ENCODE measurements at places on chromosomes 2 and 18. TPM values are rescaled to one million over a fixed set of nuclear protein-coding genes. Genes with fewer than 3 reads are reported as not detected.

Gene PDE6D
- 18.3 TPM for total RNA-seq

DNA sequence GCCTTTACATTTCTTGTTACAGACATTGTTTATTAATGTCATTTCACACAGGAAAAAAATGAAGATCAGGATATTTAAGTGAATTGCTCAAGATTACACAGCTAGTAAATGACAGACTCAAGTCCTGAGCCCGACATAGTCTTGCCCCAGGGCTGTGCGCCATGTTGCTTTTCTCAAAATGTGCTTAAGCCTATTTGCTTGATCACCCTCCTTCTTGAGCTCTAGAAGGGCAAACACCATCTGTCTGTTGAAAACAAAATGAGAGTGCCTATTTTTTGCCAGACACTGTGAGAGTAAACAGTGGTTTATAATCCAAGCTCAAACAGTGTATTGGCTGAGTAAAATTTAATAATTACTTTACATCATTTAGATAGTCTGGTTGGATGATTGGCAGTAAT, 34.8 kb upstream of the HNMT start:
- peaks cover 8% of the 10 kb centered on the region for H3K4me1 ChIP-seq
- no peak overlapping the region for H3K27ac ChIP-seq
- no peaks in the 10 kb centered on the region for H3K36me3 ChIP-seq
- H3K4me3 ChIP-seq = no peak overlapping the region
- H3K27me3 ChIP-seq = no peaks in the 10 kb centered on the region

GRCh38 chr18:37717098-37717497, 151.5 kb upstream of the CELF4 start:
- no peak for DNase-seq
- H3K27me3 ChIP-seq = no peaks in the 10 kb centered on the region
- no peak overlapping the region for H3K4me3 ChIP-seq
- no peak overlapping the region for H3K27ac ChIP-seq

GRCh38 chr2:39243469-39244123, at the start of gene CDKL4:
TSS of gene CDKL4 (minus strand) at chr2:39243970.
- no peaks in the 10 kb centered on the region for H3K4me1 ChIP-seq
- no peak within 1 kb of the TSS for H3K4me3 ChIP-seq
- H3K36me3 ChIP-seq = peaks cover 5% of the 10 kb centered on the region
- H3K27me3 ChIP-seq = no peaks in the 10 kb centered on the region

- no peak overlapping the region for H3K4me3 ChIP-seq
- no peak overlapping the region for H3K27ac ChIP-seq
- H3K4me1 ChIP-seq = no peaks in the 10 kb centered on the region
- no peak for DNase-seq
- H3K27me3 ChIP-seq = peaks cover 6% of the 10 kb centered on the region
- no peaks in the 10 kb centered on the region for H3K36me3 ChIP-seq
Measured at GRCh38 chr2:2114707-2115245, 216.3 kb downstream of the MYT1L start.

- H3K4me1 ChIP-seq = no peaks in the 10 kb centered on the region
- DNase-seq = no peak
- no peaks in the 10 kb centered on the region for H3K27me3 ChIP-seq
- H3K4me3 ChIP-seq = no peak overlapping the region
- no peak overlapping the region for H3K27ac ChIP-seq
Measured at GRCh38 chr2:143720095-143720664, 591.0 kb downstream of the ARHGAP15 start.

DNA sequence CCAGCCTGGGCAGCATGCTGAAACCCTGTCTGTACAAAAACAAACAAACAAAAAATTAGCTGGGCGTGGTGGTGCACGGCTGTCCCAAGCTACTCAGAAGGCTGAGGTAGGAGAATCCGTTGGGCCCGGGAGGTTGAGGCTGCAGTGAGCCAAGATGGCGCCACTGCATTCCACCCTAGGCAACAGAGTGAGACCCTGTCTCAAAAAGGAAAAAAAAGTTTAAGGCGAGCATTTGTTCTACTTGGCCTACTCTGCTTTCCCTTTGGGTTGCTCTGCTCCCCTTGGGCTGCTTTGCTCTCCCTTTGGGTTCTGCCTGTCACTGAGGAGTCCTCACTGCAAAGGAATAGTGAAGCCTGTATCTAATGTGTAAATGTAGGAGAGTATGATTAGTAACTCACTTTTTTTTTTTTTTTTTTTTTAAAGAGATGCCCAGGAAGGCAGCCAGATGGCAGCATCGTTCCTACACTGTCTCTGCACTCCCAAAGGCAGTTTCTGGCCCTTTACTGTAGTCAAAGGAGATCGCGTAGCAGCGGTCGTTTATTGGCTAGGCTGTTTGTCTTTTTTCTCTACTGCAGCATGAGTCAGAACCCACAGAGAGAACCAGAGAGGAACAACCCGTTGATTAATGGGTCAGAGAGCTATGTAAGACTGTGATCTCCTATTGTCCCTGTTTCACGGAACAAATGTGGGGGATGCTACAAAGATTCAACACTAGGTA, 118.3 kb upstream of the CWC22 start:
- H3K36me3 ChIP-seq = no peaks in the 10 kb centered on the region
- H3K27me3 ChIP-seq = no peaks in the 10 kb centered on the region
- DNase-seq = peak; percentile 84
- peak overlapping the region; percentile 46 for H3K27ac ChIP-seq
- H3K4me3 ChIP-seq = no peak overlapping the region

DNA sequence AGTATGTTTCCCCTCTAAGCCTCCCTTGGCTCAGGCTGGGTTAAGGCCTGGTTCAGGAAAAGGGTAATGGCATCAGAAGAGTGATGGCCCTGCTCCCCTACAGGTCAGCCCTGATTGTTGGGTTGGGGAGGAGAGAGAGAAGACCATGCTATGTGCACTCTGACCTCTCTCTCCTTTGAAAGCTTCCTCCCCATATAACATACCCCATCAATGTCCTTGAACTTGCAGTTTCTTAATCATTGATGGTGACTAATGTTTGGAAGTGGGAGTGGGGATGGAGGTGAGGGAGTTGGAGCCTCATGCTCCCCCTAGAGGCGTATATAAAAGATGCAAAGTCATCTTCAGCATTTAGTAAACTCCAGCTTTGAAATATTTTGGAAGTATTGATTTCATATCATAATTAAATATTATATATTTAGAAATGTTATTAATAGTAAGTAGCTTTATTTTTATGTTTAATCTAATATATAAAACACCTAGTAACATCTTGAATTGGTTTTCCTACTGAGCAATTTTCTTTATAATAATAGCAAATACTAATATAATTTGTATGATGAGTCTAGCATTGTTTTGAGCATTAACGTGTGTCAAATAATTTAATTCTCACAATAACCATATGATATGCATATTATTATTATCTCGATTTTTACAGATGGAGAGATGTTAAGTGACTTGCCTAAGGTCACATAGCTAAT, 8.8 kb downstream of the PLCL1 start:
- H3K27me3 ChIP-seq = 0 out of 2 replicates have a peak, but pooled peaks cover 3% of the 10 kb centered on the region
- no peaks in the 10 kb centered on the region for H3K36me3 ChIP-seq
- peak; percentile 41 for DNase-seq
- H3K4me3 ChIP-seq = no peak overlapping the region
- no peaks in the 10 kb centered on the region for H3K4me1 ChIP-seq

- H3K27me3 ChIP-seq = no peaks in the 10 kb centered on the region
- H3K4me1 ChIP-seq = peaks cover 11% of the 10 kb centered on the region
- H3K4me3 ChIP-seq = no peak overlapping the region
- DNase-seq = no peak
- H3K27ac ChIP-seq = no peak overlapping the region
Measured at GRCh38 chr2:53445383-53446070, 322.1 kb upstream of the CHAC2 start.

DNA sequence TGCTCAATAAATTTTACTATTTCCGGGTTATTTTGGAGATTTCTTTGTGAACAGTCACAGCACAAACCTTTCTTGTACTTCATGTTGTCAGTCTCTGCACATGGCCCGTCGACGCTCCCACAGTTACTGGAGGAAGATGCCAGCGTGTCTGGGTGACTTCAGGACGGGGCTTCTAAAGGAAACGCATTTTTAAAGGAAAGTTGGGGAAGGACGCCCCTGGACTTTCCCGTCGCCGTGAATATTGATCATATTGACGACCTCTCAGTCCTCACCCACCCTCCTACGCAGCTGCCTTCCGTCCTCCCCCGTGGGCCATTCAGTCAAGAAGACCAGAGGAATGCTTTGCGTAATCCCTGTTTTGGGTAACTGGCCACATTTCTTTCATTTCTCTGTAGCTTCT, 71.1 kb upstream of the SNTG2 start:
- DNase-seq = no peak
- H3K36me3 ChIP-seq = no peaks in the 10 kb centered on the region
- H3K4me3 ChIP-seq = no peak overlapping the region
- H3K27ac ChIP-seq = no peak overlapping the region
- peaks cover 15% of the 10 kb centered on the region for H3K4me1 ChIP-seq

Gene CABYR
- total RNA-seq = not detected

GRCh38 chr18:3319399-3319798, 57.5 kb downstream of the MYL12B start:
- DNase-seq = no peak
- peaks cover 7% of the 10 kb centered on the region for H3K4me1 ChIP-seq
- no peaks in the 10 kb centered on the region for H3K36me3 ChIP-seq

DNA sequence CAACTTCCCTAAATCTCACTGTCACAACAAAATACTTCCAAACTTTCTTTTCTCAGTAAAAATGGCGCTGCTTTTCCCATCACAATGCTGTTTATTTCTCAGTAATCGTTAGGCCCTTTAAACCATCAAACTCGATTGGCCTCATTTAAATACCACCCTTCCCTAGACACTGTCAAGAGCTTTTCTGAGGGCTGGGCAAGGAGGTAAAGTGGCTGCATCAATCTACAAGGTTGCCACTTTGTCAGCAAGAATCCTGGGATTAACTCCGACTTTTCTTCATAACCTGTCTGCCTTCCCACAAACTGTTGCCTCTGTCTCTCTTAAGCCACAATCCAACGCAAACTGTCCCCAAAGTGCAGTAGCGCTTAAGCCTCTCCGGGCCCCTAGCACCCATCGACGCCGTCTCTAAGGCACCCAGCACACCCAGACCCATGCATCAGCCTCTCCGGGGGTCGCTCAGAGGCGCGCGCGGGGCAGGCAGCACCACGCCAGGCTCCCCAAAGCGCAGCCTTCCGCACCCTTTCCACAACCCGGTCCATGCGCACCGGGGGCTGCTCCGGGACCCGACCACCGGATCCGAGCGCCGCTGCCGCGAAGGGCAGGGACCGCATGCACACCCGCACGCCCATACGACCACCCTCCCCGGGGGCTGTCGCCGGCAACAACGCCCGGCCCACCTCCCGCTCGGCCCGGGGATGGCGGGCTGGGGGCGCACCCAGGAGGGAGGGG, 683 bp downstream of the MBOAT2 start:
- H3K36me3 ChIP-seq = no peaks in the 10 kb centered on the region
- DNase-seq = peak; percentile 19
- peak overlapping the region; percentile 75 for H3K4me3 ChIP-seq
- H3K27ac ChIP-seq = no peak overlapping the region
- H3K27me3 ChIP-seq = no peaks in the 10 kb centered on the region

Gene UGT1A3
- total RNA-seq = not detected

- H3K4me3 ChIP-seq = no peak overlapping the region
- no peaks in the 10 kb centered on the region for H3K27me3 ChIP-seq
- H3K27ac ChIP-seq = peak overlapping the region; percentile 68
- DNase-seq = peak; percentile 88
Measured at GRCh38 chr2:97870396-97870843, 125.3 kb downstream of the TMEM131 start.

GRCh38 chr18:23165271-23166068, 30.2 kb downstream of the CABLES1 start:
- no peak overlapping the region for H3K4me3 ChIP-seq
- no peak overlapping the region for H3K27ac ChIP-seq
- no peak for DNase-seq
- H3K27me3 ChIP-seq = no peaks in the 10 kb centered on the region
- H3K4me1 ChIP-seq = peaks cover 2% of the 10 kb centered on the region
- no peaks in the 10 kb centered on the region for H3K36me3 ChIP-seq

DNA sequence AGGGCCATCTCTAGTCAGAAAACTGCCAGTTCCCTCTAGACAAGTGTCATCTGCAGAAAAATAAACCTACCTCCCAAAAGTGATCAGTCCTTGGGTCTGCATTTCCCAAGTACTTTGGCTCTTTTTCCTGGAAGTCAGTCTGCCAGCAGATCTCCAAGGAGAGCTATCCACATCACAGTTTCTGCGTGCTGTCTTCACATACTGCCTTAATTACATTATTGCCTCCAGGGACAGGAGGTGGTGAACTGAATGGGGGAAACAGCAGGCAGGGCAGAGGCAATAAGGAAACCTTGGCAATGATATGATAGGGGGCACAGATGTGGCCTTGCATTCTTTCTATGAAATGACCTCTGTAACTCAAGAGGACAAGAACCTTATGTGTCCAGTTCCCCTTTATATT, 105.9 kb upstream of the SIX2 start:
- no peaks in the 10 kb centered on the region for H3K27me3 ChIP-seq
- H3K4me3 ChIP-seq = no peak overlapping the region
- no peaks in the 10 kb centered on the region for H3K36me3 ChIP-seq
- DNase-seq = no peak
- no peak overlapping the region for H3K27ac ChIP-seq
- H3K4me1 ChIP-seq = peaks cover 9% of the 10 kb centered on the region

- H3K4me1 ChIP-seq = no peaks in the 10 kb centered on the region
- no peaks in the 10 kb centered on the region for H3K27me3 ChIP-seq
- H3K27ac ChIP-seq = no peak overlapping the region
- DNase-seq = no peak
- H3K4me3 ChIP-seq = no peak overlapping the region
Measured at GRCh38 chr18:37282386-37283037, 283.1 kb downstream of the CELF4 start.

GRCh38 chr2:119929537-119929936, 83.3 kb upstream of the EPB41L5 start:
- H3K27ac ChIP-seq = no peak overlapping the region
- H3K36me3 ChIP-seq = no peaks in the 10 kb centered on the region
- H3K27me3 ChIP-seq = no peaks in the 10 kb centered on the region
- no peak overlapping the region for H3K4me3 ChIP-seq

Gene MARS2
- 13.6 TPM for total RNA-seq

DNA sequence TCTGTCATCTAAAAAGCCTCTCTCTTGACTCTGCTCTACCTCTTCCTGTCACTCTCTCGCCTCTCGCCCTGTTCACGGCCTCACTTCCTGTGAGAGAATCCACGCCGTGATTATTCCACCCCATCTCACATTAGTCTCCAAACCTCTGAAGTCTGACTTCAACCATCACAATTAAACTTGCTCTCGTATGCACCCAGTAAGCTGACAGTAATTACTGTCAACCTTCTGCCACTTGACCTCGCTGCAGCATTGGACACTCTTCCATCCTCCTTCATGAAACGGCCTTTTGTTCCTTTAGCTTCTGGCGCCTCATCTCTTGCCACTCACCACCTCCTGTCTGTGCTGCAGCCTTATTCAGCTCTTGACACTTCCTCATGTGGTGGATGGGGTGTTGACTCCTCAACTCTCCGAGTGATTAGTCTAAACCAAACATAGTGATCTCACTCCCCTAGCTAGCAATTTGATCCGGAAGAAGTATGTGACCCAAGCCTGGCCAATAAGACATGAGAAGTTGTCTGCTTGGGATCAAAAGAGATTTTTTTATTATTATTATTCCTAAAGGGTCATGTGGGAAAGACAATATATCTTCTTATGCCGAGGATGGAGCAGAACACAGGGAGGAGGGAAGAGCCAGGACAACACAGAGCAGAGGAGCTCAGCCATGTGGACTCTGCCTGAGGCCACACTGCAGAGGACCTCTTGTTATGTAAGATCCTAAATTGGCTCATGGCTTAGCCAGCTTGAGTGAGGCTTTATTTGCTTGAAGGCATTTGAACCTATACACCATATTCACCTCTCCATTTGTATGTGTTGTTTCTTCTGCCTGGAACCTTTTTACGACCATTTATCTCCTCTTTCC, 38.4 kb upstream of the MYO1B start:
- H3K27ac ChIP-seq = no peak overlapping the region
- DNase-seq = peak; percentile 34

Gene AQP4
- 0.43 TPM for total RNA-seq

Gene SCLY
- 35.9 TPM for total RNA-seq
